ENCODE measurements at places on chromosomes 7 and 10.

DNA sequence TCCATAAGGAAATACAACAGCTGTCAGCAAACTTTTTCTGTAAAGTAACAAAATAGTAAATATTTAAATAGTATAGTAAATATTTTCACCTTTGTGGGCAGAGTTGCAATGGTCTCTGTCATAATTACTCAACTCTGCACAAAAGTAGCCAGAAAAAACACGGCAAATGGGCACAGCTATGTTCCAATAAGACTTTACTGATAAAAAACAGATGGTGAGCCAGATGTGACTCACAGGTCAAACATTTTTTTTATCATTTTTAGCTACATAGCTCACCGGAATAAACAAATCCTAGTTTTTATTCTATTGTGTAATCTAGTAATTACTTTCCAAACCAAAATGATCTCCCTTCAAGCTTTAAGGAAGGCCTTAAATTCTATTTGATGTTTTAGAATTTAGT lies 55.3 kb downstream of the NCAPG2 start:
- DNase-seq: no peak

DNA sequence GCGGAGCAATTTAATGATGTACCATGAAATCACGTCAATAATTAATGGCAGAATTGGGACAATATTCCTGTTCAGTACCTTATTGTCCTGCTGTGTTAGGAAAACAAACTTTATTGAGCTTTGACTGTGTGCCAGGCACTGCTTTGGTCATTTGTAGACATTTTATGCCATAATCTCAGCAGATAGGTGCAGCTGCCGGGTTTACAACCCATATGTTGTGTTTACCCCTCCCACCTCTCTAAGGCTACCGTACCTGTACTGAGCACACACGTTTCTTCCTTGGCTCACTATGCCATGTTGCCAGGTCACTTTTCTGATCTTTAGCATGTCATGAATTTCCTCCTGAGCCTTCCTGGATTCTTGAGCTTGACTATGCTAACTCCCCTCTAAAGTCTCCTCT lies 422.2 kb downstream of the PHTF2 start:
- no peak for DNase-seq

GRCh38 chr10:31645786-31646185 lies 282.8 kb downstream of the ARHGAP12 start:
- DNase-seq: no peak

DNA sequence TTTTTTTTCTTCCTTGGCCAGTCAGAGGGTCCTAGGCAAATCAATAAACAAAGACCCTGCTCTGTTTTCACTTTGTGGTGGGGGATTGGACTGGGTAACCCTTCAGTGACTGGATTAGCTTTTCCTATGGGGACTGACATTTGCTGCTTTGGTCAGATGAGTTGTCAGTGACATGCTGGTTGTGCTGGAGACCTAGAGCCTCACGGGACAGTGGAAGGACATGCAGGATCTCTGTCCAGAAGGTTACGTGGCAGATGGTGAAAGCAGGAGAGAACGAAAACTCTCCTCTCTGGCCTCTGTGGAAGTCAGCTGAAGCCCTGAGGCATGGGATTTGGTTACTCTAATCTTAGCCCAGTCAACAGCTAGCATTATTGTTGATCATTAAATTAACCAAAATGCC lies 90.0 kb upstream of the BMPER start:
- DNase-seq: no peak

DNA sequence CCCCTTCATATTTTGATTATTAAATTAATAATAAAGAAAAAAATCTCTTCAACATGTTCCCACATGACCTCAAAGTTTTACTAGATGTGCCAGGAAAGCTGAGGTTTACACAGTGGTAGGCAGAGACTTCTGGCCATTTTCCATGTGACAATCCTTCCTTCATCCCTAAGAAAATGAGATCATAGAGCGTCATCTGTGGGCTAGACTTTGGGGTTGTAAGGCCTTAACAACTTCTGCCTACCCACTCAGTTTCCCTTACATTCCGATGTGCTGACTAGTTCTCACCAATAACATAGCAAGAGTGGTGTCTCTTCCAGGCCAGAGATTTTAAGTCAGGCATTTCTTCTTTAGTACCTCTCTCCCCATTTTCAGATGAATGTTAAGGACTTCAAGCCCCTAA lies 171.1 kb upstream of the PHF14 start:
- no peak for DNase-seq

- no peak for DNase-seq
These were observed 73.8 kb upstream of the PAPSS2 start for GRCh38 chr10:87585565-87586514.

DNA sequence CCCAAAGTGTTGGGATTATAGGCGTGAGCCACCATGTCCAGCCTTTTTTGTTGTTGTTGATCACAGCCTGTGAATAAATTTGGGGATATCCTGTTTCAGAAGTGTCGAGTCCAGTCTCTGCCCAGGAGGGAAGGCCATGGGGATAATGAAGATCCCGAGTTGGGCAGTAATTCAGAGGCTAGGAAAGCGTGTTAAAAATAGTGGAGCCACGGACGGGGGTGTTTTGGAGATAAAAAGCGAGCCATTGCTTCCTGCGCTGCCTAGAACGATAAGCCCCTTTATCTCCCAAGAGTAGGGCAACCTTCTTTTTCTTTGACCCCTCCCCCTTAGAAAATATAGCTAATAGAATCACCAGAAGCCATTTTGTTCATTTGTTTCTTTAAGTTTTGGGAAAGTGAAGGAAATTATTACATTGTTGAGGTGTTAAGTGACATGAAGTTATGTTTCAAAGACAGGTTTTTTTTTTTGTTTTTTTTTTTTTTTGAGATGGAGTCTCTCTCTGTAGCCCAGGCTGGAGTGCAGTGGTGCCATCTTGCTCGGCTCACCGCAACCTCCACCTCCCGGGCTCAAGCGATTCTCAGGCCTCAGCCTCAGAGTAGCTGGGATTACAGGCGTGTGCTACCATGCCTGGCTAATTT lies 43.3 kb downstream of the IL15RA start:
- no peak for DNase-seq

DNA sequence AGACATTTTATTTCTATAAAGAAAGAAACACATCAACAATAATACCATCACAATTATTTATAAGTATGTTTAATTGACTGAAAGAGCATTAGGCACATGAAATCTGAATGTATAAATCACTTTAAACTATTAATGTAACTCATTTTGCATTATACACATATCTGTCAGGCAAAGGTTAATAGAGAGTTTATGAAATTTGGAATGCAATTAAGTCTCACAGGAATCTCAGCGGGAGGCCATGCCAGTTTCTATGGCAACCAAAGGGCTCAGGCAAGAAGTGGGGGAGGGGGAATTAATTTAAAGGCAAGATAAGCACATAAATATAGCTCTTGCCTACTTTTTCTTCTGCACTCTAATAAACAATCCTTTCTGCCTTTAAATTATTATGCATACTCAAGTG lies 152.6 kb downstream of the SLC16A9 start:
- DNase-seq: no peak

- DNase-seq: no peak
These were observed 5.5 kb downstream of the NOD1 start for GRCh38 chr7:30472784-30473775.

GRCh38 chr10:119222537-119222936 lies 15.2 kb downstream of the GRK5 start:
- DNase-seq: no peak

DNA sequence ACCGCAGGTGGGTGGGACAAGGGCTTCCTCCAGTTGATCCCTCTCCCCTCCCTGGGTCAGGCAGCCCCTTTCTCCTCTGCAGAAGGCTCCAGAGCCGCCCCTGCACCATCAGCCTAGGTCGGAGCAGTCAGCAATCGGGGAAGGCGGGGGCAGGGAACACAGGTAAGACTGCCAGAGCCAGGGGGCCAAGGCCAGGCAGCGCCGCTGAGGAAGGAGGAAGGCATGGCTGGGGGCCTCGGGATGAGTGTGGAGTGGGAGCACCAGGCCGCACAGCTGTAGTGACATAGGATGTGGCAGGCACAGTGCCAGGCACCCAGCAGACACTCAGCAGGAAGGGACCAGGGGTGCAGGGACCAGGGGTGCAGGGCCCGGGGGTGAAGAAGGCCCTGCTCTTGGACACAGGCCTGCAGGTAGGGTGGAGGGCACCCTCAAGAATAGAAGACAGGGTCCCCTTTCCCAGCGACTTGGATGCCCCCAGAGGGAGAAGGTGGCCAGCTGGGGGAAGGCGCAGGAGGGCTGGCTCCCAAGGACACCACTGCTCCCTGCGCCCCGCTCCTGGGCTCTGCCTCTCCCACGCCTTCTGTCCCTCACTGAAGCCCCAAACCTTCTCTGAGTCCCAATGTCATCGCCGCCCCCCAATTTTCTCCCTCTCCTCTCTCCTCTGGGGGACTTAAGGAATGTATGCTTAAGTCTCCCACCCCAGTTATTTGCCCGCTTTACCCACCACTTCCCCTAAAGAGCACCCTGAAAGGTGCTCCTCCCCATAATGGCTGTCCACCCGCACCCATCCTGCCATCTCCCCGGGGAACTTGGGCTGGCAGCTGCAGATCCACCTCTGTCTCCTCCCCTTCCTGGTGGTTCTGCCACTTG lies 38.5 kb downstream of the CAMK2B start:
- no peak for DNase-seq

- no peak for DNase-seq
These were observed 43.1 kb upstream of the HPS1 start for GRCh38 chr10:98489561-98490481.
